ENCODE measurements at places on chromosomes 3 and 15.

DNA sequence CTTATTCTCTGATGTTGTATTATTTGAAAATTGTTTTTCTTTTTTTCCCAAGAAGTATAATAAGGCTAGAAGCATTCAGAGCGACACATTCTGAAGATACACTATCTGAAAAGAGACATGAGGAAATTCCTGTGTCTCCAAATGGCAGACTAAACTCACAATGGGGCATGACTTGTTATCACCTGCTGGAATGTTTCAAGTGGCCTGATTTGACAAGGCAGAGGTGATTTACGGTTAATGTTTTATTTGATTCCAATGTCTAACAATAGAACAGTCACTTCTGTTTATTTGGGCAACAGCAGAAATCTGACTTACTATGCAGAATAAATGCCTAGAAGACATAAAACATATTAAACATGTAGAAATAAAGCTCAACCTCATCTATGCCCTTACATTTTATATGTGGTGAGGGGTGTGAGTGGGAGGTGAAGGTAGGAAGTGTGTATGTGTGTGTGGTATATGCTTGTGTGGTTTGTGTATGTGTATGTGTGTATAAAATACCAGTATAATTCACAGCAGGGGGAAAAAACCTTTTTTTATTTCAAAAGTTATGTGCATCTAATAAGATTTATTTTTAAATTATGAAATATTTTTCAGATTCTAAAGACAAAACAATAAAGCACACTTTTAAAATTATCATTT, 1051.7 kb downstream of the ROBO2 start:
- no peak for DNase-seq

GRCh38 chr3:108497271-108497670, 13.1 kb downstream of the MYH15 start:
- DNase-seq = no peak

- no peak for DNase-seq
Observed at GRCh38 chr3:3366386-3366785, 186.9 kb upstream of the CRBN start.

DNA sequence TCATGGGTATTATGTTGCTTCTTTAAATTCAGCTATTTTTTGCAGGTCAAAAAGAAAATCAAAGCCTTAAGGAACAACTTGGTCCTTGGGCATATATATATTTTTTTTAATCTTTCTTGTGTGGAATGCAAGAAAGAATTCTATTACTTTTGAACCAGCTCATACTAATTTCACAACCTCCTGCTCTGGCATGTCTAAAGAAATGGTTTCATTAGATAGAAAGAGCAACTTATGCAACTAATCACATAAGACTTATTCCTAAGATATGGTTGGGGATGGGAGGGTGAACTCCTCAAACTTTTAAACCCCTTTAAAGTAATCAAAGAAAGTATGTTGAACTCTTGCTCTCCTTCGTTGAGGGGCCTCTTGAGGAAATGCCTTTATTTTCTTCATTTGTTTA, 114.9 kb downstream of the GMNC start:
- DNase-seq = no peak

DNA sequence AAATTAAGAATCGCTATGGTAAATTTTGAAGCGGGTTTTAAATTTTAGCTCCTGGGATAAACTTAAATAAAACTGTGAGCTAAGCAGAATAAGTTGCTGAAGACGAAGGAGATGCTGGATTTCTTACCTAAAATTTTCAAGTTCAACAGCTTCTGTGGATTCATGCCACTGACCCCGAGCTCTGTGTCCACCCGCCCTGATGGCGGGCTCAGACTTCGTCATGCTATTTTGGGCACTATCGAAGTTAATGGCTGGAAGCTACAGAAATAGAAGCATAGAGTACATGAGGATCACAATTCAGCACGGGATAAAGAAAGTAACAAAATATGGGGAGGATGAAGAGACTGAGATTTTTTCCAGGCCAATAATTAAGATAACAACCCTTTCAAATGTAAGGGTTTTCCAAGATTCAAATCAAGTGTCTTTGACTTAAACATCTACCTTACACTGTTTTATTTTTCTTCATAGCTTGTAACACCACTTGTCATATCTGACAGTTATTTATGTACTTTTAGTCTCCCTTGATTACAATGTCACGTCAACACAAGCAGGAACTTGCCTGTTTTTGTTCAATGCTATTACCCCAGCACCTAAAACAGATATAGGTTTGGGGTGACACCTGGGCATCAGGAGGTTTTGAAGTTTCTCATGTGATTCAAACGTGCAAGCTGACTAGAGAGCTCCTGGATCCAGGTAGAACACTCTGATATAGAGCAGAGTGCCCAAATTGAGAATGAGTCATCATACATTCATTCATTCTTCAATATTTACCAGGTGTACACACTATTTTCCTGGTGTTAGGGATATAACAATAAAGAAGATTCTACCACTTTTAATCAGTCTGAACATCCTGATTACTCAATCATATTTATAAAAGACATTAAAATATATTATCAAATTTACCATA, 23.0 kb downstream of the NEK10 start:
- no peak for DNase-seq

DNA sequence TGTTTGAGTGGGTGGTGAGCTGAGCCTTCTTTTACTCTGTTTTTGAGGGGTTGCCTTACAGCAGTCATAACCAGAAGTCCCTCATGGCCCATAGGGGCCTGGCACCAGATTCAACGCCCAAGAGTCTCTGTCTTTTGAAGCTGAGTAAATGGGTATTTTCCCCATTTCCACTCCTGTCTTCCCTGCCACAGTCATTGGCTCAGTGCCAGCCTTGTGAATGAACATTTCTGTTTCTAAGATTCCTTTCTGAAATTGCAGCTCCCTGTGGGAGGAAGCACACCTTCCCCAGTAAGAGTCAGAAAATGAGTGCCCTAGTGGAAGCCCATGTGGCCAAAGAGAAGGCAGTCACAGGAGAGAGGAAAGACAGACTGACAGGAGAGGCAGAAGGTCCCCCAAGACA, 43.7 kb upstream of the POLR2M start:
- DNase-seq = no peak

DNA sequence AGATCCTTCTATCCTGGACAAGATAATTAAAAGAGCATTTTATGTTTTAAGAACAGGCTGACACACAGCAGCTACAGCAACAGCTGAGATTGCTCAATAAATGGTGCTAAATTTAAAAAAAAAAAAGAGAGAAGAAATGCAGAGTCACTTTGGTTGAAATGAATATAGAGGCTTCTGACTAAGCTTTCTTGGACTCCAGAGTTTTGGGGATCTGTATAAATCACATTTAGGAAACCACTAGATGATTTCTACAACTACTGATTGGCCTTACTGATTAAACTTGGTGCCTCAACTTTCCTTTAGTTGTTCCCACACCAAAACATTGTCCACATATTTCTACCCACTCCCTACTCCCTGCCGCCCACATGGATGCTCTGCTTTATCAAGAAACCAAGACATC, 132.9 kb upstream of the ZBTB20 start:
- DNase-seq = no peak

DNA sequence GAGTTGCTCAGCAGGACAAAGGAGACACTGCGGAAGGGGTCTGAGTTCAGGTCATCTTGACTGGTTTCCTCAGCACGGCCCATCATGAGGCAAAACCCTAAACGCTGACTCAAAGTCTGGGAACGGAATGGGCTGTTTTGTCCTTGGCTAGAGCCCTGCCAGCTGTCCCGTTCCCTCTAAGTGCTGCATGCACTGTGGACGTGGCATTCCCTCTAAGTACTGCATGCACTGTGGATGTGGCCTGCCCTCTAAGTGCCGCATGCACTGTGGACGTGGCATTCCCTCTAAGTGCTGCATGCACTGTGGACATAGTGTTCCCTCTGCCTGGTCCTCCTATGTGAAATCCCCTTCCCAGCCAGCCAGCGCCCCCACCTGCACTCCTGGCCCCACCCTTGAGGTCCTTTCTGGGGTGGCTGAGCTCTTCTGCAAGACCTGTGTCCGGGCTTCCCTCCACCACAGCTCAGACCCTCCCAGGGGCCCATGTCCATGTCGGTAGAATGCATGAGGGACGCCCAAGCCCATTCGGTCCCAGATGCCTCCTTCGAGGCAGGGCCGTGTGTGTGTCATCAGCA, 36.7 kb downstream of the TM2D3 start:
- no peak for DNase-seq

DNA sequence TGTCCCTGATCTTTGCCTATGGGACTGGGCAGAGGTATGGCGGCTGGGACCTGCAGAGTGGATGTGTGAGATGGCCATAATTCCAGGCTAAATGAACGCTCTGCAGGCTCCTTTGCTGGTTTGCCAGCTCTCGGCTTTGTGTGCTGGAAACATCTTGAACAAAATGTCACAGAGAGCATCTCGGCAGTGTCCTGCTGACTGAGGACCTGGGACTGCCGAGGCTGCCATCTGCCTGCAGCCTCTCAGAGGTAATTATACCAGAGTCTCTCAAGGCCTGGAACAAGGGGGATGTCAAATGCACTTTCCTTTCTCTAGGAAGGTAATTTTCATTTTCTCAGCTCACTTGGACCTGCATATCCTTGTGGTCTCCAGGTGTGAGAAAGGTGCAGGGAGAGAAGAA, 354.2 kb downstream of the PDCD6IP start:
- DNase-seq = no peak

- no peak for DNase-seq
Observed at GRCh38 chr15:48796930-48797329, 13.9 kb downstream of the CEP152 start.

DNA sequence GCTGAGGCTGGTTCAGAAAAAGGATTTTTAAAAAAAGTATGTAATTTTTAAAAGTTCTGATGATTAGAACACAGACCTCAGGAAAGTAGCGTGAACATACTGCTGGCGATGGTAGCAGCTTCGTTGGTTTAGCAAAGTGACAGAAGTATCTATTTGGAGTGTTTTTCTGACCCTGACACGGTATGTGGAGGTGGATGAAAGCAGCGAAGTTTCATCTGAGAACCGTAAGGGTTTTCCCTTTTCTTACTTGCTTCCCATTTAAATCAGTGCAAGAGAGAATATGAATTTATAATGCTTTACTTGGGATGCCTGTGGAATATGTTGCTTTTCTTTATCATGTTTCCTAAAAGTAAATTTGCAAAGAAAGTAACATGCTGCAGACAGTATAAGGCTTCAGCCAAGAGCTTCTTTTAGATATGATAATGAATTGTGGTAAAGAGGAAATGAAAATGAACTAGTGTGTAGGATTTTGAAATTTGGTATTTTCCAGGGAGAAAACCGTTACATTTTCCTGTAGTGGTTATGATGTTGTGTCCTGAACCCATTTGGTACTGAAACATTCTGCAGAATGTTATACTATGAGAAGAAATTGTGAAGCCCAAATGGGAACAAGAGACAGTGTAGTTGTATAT, 3.9 kb downstream of the CHST2 start:
- DNase-seq = no peak

GRCh38 chr3:44235604-44236484, 5.8 kb upstream of the TOPAZ1 start:
- DNase-seq = peak; percentile 52

GRCh38 chr3:61796911-61797310, 235.5 kb downstream of the PTPRG start:
- peak; percentile 38 for DNase-seq

GRCh38 chr15:92553317-92553716, 102.3 kb downstream of the FAM174B start:
- DNase-seq = no peak

GRCh38 chr15:84606653-84607120, 5.9 kb downstream of the ZSCAN2 start:
- DNase-seq = no peak

- no peak for DNase-seq
Observed at GRCh38 chr3:38562467-38562925, 66.4 kb downstream of the EXOG start.

DNA sequence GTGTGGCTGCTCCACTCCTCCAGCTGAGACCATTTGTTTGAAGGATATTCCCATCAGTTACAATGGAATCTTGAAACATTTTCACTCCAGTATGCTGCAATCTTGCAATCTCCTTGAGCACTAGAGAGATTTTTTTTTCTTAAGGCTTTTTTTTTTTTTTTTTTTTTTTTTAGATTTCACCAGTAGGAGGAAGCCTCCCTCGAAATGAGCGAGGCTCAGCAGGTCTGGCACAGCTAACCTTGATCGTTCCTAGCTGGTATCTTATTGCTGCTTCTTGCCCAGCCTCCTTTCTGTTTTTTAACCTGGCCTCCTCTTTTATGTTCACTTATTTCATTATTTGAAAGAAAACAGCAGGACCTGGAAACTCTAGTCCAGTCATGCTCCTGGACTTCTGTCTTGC, 48.1 kb downstream of the RAP2B start:
- DNase-seq = no peak

DNA sequence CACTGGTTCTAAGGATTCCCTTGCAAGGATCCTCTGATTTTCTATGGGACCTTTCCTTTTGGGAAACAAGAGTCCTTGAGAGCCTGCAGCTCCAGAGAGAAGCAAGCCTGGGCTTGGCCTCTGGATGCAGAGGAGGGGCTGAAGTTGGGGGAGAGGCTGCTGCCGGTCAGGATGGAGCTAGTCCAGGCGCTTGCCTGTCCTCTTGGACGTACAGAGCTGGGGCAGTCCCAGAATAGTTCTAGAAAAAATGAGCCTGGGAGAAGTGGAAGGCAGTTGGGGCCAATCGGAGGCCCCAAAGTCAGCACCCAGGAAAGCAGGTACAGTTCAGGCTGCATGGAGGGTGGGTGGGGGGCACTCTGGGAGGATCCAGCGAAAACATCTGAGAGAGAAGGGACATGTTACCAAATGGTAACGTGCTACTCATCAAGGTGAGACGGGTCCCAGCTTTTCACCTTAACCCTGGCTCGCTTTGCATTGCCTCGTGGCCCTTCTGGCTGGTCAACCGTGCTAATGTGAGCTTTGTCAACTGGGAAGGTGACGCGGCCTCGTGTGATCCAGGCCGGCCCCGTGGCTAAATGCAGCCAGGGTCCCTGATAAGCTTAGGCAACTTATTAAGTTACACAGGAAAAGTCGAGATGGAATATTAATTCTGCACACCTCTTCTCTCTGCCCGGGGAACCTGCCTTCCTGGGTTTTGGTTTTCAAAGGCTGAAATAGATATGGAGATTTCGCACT, 38.7 kb upstream of the MAGEF1 start:
- no peak for DNase-seq

DNA sequence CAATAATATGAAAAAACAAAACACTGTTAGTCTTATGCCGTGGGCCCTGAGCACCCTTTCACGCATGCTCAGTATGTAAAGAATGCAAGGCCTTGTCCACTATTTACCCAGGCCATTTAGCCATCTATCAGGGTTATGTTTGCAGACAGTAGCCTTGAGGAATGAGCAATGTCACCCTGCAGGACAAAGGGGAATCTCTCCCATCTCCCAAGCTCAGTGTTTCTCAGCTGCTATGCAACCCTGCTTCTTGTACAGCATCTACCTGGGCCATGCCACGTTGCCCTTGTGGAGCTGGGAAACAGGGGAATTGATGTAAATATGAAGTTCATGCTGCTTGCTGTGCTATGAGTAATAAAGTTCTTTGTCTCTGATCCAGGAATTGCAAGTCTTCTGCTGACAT, 51.5 kb upstream of the SLCO2A1 start:
- no peak for DNase-seq

- no peak for DNase-seq
Observed at GRCh38 chr15:74380361-74381189, 13.1 kb upstream of the CYP11A1 start.

GRCh38 chr3:143182866-143183664, 63.5 kb downstream of the CHST2 start:
- no peak for DNase-seq

- no peak for DNase-seq
Observed at GRCh38 chr3:197028728-197029510, 698 bp downstream of the MELTF start.

All from muscle of arm (tissue), 14 donors.